ENCODE measurements at places on chromosomes 3 and 15.

GRCh38 chr3:82100378-82100777, 338.9 kb upstream of the GBE1 start:
- DNase-seq, result no peak

DNA sequence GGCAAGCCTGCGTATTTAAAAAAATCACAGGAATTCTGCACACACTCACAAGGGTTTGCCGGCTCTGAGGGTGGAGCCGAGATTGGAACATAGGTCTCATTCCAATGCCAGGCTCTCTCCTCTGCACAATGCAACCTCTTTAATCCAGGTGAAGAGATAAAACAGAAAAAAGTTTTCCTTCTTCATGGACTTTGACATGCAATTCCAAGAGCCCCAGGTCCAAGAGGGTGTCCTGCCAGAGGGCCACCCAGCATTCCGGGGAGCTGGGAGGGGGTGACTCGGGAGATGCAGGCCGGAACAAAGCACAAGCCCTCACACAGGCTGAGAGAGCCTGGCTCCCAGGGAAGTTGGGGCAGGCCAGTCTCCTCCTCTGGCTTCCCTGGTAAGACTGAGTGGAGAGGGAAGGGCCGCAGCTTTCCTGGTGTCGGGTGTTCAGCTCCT, 6.7 kb upstream of the SLC12A8 start:
- no peak for DNase-seq

DNA sequence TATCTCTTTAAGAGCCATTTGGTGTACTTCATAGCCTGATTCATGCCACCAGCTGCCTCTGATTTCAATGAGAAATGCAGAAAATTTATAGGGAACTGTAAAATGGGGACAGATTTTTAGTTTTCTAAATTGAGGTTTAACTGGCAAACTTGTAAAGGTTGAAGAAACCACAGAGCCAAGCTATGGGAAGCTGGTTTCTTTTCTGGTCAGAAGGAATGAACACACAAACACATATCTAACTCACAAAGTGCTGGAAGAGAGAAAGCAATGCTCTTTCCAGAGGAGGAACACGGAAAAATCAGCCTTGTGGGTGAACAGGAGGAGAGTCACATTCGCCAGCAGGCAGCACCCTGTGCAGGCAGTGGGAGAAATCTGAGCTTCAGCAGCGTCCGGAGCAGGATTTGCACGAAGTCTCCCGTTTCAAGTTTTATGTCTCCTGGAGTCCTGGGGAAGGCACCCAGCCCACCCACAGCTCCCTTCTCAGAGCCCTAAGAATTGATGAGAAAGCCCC, 481 bp downstream of the MASP1 start:
- no peak for DNase-seq

GRCh38 chr3:19886404-19886803, 47.6 kb downstream of the EFHB start:
- DNase-seq, result no peak

DNA sequence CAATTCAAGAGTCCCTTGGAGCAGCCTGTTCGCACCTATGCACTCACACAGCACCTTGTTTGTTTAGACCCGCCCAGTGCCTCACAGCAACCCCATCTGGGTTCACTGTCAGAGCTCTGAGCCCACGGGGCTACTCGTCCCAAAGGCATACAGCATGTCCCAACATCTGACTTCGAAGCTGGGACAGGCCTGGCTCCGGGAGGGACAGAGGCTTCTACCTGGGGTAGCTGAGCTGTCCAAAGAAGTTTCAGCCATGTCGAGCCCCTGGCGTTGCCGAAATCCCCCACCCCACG, 28.6 kb upstream of the CYP11A1 start:
- DNase-seq, result no peak

- no peak for DNase-seq
These were observed 144.7 kb upstream of the IQSEC1 start for GRCh38 chr3:13217736-13218540.

- no peak for DNase-seq
These were observed 69.4 kb upstream of the PRR23E start for GRCh38 chr3:127123533-127123932.

GRCh38 chr3:6965881-6966280, 105.0 kb downstream of the GRM7 start:
- no peak for DNase-seq
